ENCODE measurements at places on chromosomes 12 and 14. TPM values are rescaled to one million over a fixed set of nuclear protein-coding genes. Genes with fewer than 3 reads are reported as not detected.

The RNASE1 gene
- total RNA-seq, result 511 TPM

The KRT2 gene
- total RNA-seq, result not detected

The ERG28 gene
- 13.6 TPM for total RNA-seq

The NKX2-8 gene
- 0.91 TPM for total RNA-seq

All from lung (tissue), 17 donors.